ENCODE measurements at places on chromosomes 13 and 19.

DNA sequence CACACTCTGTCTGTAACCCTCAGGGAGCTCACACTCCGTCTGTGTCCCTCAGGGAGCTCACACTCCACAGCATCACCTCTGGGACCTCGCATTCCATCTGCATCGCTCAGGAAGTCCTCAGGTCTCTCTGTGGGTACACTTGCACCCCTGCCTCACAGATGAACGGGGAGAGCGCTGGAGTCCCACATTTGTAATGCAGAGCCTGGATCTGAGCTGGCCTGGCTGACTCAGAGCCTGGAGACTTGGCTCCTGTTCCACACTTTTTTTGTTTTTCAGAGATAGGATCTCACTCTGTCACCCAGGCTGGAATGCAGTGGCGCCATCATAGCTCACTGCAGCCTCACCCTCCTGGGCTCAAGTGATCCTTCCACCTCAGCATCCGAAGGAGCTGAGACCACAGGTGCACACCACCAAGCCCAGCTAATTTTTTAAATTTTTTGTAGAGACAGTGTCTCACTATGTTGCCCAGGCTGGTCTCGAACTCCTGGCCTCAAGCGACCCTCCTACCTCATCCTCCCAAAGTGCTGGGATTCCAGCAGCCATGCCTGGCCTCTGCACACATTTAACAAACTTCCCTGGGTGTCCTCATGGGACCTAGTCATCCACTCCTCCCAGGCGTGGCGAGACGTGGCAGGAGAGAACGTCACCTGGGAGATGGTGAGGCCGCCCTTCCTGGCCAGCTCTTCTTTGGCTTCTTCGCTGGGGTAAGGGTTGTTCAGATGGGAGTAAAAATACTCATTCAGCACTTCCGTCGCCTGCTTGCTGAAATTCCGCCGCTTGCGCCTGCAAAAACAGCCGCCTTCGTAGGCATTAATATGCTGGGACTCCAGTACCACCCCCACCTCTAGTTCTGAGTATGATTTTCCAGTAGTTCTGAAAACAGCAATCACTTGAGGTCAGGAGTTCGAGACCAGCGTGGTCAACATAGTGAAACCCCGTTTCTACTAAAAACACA is 31.0 kb downstream of the CILP2 start:
- peak; percentile 47 for DNase-seq

DNA sequence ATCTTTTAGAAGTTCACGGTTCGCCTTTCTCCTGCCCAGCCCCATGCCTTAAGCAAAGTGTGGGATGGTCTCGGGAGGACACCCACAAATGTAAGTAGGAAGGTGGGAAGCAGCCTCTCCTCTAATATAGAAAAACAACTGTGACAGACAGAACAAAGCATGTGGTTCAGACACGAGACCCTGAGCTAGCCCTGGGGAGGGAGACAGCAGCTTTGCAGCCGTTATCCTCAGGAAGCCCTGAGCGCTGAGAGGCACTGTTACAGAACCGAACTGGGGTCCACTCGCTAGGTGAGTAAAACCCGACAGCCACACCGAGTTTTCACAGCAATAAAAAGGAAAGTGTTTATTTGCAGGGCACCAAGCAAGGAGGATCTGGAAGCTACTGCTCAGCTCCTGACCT is 210.6 kb downstream of the UQCRFS1 start:
- no peak for DNase-seq

- DNase-seq = no peak
Measured at GRCh38 chr13:73204952-73205351, 146.1 kb downstream of the KLF5 start.

- no peak for DNase-seq
Measured at GRCh38 chr19:8663920-8664670, 33.7 kb downstream of the NFILZ start.

DNA sequence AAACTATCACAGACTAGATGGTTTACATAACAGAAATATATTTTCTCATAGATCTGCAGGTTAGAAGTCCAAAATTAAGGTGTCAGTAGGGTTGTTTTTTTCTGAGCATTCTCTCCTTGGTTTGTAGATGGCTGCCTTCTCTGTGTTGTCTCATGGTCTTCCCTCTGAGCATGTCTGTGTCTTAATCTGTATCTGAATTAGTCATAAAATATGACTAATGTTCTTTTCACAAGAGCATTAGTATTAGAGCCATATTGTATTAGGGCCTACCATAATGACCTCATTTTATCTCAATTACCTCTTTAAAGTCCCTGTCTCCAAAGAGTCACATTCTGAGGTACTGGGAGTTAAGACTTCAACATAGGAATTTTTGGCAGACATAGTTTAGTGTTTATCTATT is 77.2 kb upstream of the OBI1 start:
- no peak for DNase-seq

DNA sequence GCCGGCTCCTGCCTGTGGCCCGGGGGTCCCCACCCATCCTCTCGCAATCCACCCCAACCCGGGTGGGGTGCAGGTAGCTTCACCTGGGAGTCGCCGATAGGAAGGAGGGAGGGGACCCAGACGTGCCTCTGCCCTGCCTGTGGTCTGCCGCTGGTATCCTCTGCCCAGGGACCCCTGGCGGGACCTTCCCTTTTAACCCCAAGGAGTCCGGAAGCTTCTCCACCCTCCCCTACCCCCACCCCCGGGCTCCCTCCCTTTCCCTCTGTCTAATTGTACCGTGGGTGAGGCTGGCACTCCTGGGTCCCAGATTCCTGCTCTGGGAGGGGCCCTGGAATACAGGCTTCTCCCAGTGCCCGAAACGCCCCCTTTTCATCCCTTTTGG is at the start of gene KLK10:
Gene KLK10, minus strand, starts transcription at position 166 of the 382 bp plus-strand sequence. CDS start 579 bp downstream, outside the sequence.
- no peak for DNase-seq

DNA sequence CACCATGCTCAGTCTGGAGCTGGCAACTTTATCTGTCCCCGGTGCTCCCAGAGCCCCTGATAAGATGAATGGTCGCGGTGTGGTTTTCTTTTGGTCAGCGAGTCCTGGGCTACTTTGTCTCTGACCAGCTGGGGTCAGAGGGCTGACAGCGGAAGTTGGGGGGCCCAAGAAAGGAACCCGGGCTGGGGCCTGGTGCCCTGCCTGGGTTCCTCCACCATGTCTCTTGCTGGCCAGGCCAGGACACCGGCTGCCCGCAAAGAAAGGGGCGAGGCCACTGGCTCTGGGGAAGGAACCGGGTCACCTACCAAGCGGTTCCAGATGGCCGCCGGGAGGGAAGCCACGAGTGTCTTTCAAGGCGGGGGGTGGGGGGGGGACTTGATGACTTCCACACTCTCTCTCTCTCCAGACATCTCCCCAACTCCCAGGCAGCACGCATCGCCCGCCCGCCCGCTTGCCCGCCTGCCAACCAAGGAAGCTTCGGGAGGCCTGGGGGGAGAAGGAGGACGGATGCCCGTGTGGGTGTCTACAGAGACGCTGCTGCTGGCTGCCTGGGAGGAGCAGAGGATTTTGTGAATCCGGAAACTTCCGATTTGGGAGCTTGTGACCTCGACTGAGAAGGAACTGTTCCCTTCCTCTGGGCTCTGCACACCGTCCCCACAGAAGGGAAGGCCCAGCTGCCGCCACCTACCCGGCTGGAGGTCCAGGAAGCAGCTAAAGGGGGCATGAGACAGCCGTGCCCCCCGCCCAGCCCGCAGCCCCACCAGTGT is 1.1 kb downstream of the PIP5K1C start:
- DNase-seq = peak; percentile 75

- DNase-seq = no peak
Measured at GRCh38 chr19:30209617-30210600, 162.3 kb upstream of the ZNF536 start.

GRCh38 chr19:31334849-31335624 is 14.2 kb downstream of the TSHZ3 start:
- DNase-seq = no peak

DNA sequence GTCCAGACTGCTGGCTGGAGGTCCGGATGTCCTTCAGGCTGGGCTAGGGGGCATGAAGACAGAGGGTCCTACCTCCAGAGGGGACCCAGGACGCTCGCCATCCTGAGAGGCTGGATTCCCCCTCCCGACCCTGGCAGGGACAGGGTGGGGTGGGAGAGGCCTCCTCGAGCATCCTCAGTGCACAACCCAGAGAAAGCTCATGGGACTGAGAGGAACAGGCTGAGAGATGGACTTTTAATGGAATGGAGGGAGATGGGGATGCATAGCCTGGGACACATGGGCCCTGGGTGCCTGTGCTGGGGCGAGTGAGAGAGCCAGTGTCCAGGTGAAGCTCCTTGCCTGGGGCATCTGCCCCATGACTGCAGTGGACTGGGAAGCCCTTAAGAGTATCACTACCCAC is 3.1 kb downstream of the ACTL9 start:
- DNase-seq = no peak
